Amygdala (tissue), 56 donors: ENCODE measurements at places on chromosomes 12 and 14.
A peak's percentile ranks its signal among the peaks of the same experiment; 100 is the strongest.

- DNase-seq, result no peak
Observed at GRCh38 chr12:68888243-68888642, 44.7 kb downstream of the CPM start.

DNA sequence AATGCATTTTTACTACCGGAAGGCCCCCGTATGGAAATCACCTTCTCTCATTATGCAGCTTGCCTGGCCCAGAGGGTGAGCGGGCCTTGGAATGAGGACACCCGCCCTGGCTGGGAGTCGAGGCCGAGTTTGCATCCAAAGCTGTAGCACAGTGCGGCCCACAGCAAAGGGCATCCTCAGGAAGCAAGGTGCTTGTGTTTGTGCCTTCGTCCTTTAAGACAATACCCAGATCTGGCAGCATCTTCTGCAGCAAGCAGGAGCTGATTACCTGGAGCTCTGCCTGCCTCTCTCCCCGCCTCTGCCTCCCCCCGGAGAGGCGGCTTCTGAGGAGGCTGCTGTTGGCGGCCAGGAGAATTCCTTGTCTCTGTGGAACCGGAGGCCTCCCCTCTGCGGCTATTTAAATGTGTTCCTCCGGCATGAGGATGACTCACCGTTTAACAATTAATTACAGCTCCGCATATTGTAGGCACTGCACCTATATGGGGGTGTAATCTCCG, 145.3 kb downstream of the CACNA1C start:
- no peak for DNase-seq

GRCh38 chr12:291153-291723, 28.6 kb upstream of the SLC6A13 start:
- no peak for DNase-seq

GRCh38 chr14:40685764-40686163, 920.9 kb upstream of the LRFN5 start:
- no peak for DNase-seq

DNA sequence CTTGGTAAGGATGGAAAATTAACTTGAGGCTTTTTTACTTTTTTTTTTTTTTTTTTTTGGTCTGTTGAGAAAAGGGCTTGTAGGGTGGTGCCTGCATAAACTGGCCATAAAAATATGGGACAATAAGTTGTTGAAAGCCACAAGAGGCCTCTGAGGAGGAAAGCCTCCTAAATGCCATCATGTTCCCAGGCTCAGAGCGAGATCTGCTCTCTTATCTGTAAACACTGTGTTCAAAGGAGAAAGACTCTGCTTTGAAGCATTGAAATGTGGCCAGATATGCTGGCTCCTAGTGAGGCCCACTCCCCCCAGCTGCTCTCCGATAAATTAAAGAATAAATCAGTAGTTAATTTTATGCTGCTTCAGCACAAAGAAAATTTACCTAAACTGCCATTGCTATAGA, 504.9 kb downstream of the DIO2 start:
- DNase-seq, result no peak

- no peak for DNase-seq
Observed at GRCh38 chr12:70890895-70891832, 29.4 kb downstream of the PTPRR start.

GRCh38 chr14:87233266-87233665, 759.7 kb downstream of the GALC start:
- no peak for DNase-seq

- no peak for DNase-seq
Observed at GRCh38 chr12:125983784-125984500, 918.7 kb downstream of the AACS start.

DNA sequence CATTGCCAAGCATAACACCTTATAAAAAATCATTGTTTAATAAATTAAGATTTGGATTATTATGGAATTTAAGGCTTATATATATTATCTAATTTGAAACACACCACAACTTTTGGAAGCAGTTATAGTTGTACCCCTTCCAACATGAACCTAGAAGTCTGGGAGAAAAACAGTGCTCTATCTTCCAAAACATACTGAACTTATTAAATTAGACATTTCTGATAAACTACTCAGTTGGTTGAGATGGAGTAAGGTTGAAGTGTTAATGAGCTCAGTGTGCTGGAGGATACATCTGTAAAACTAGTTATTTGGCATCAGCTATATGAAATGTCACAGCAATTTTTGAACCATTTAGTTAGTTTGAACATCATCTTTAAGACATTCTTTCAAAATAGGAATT, 227.4 kb downstream of the ALX1 start:
- no peak for DNase-seq

DNA sequence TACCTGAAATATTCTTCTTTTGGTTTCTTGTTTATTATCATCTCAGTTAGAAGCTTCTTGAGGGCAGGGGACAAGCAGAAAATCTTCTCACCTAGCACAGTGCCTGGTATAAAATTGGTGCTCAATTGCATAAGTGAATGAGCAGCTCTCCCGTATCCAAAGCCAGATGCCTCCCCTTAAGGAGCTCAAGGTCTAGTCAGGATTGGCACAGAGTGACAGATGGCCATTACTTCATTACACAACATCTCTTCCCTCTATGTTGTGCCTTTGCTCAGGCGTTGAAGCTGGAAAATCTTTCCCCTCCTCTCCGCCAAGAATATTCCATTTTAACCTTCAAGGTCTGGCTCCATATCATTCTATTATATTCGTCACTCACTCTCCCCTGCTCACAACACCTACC, 3.6 kb downstream of the SLC4A8 start:
- no peak for DNase-seq

DNA sequence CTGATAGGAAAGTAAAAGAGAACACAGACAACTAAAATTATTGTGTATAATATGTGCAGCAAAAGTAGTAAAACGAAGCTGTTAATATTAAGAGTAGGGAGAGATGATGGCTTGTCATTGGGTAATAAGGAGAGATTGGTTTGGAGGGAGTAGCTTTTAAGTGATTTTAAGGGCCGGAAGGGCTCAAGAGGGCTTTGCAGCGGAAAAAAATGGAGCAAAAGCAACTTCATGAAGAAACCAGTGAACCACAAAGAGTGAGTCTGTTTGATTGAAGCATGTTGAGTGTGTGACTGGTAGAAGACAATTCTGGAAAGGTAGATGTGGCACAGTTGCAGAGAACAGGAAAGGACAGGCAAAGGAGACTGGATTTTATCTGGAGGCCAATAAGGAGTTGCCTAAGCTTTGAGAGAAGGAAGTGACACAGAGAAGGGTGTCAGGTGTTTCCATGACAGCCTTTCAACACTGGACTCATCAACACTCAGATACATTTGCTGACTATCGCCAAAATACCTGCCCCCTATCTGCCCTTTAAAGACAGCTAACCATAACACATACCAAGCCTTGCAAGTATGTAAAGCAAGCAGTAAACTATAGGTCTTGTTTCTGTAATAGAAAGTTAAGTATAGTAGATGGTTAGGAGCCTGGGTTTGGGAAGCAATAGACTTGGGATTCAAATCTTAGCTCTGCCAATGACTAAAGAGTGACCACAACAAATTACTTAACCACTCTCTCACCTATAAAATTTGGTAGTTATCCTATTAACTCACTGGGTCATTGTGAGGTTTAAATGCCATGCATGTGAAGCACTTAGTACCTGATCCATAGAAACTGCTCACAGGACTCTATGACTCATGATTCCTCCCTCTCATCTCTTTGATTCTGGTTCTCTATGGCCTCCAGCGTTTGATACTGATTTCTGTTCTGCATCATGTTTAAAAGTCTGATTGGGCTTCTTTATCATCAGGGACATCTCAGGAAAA, 117.3 kb upstream of the LMNTD1 start:
- no peak for DNase-seq

GRCh38 chr12:92650228-92650822, 52.5 kb upstream of the PLEKHG7 start:
- DNase-seq, result no peak

DNA sequence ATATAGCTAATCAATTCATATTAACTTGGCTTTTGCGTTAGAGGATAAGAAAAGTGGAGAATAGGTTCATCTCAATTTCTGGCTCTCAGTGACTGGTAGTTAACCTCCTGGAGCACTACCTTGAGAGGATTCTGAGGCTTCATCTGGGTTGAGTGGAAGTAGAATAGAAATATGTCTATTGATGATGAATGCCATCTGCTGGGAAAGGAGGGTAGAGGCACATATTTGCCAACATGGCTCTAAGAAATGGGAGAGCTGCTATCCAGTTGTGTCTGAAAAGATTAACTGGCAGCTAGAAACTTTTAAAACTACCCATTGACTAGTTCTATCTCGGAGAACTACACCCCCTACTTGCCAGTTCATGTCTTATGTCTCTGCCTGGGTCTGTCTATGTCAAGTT, 530.1 kb downstream of the NRXN3 start:
- DNase-seq, result no peak

GRCh38 chr14:88955455-88955854, 131.0 kb downstream of the TTC8 start:
- DNase-seq, result no peak

- peak; percentile 78 for DNase-seq
Observed at GRCh38 chr12:26126340-26127284, 1.8 kb upstream of the BHLHE41 start.

GRCh38 chr12:88743946-88744685, 163.8 kb upstream of the KITLG start:
- DNase-seq, result no peak

GRCh38 chr12:131330106-131330815, 376.6 kb downstream of the ADGRD1 start:
- DNase-seq, result no peak

GRCh38 chr12:105227879-105228278, 8.1 kb downstream of the APPL2 start:
- no peak for DNase-seq
